ENCODE measurements at places on chromosomes 4 and X. TPM values are rescaled to one million over a fixed set of nuclear protein-coding genes. Genes with fewer than 3 reads are reported as not detected.
A peak's percentile ranks its signal among the peaks of the same experiment; 100 is the strongest.

Gene FGG
- polyA plus RNA-seq: not detected

Gene ZNF711
- polyA plus RNA-seq: 3.8 TPM

Gene PDGFC
- not detected for polyA plus RNA-seq

Gene MRPL1
- 37.1 TPM for polyA plus RNA-seq

Gene ELMOD2
- polyA plus RNA-seq: 16.2 TPM

Gene ZRSR2
- polyA plus RNA-seq: 15.5 TPM

Gene POLN
- polyA plus RNA-seq: 1.3 TPM

GRCh38 chrX:148535639-148536038, 35.2 kb downstream of the AFF2 start:
- DNase-seq: no peak

- DNase-seq: no peak
Measured at GRCh38 chr4:20251031-20251795, 492 bp upstream of the SLIT2 start.

GRCh38 chr4:68466185-68466584, 18.9 kb downstream of the TMPRSS11E start:
- DNase-seq: no peak

DNA sequence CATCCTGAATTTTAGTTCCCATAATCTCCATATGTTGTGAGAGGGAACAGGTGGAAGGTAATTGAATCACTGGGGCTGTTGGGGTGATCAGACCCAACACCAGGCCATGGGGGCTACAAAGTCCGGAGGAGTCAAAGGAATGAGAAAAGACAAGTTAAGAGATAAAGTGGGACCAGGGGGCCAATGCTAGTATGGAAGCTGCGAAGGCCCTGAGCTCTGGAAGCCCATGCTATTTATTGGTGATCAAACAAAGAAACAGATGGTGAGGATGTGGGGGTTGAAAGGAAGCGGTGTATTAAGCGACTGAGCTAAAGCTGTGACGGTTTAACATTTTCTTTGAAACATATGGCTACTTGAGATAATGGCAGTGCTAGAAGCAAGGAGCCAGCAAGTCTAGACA, 132.8 kb downstream of the PDGFC start:
- DNase-seq: no peak

DNA sequence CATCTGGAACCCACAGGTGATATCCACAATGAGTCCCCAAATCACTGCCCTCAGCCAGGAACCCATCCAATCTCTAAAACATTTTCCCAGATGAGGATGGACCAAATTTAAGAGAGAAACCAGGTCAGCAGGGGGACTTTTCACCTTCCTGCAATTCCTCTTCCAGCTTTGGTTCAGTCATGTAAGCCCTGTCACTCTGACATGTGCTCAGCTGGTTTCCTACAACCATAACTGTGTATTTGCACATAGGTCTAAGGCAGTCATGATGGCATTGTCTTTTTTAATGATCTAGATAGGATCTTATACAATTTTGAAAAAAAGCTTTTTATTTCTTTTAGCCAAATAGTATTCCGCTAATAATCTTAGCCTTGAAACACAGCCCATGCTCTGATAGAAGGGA, 6.5 kb downstream of the CXXC4 start:
- no peak for DNase-seq

GRCh38 chr4:133618963-133619362, 469.9 kb downstream of the PCDH10 start:
- DNase-seq: no peak

GRCh38 chr4:187224560-187224959, 500.9 kb upstream of the FAT1 start:
- no peak for DNase-seq

- DNase-seq: no peak
Measured at GRCh38 chr4:14566518-14566917, 435.8 kb upstream of the CPEB2 start.

DNA sequence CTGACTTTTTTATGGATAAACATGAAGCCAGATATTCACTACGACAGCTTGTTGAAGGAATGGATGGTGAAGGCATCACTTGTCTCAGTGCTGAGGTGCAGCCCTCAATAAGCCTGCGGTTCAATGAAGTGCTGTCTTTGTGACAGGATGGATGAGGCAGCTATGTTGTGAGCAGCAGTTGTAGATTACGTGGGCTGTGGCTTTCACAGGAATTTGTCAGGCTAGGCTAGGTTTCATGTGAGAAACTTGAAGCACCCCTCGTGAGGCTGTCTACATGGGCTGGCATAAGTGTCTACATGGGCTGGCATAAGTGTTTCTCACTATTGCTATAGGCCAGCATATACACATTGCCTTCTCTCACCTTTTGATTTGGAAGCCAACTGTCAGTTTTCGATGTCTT, 1050.0 kb downstream of the ADGRL3 start:
- no peak for DNase-seq

GRCh38 chr4:120671538-120671937, 251.0 kb downstream of the PRDM5 start:
- no peak for DNase-seq

GRCh38 chr4:78432896-78433295, 118.7 kb upstream of the ANXA3 start:
- DNase-seq: no peak

- DNase-seq: no peak
Measured at GRCh38 chr4:123651066-123651465, 254.5 kb downstream of the SPRY1 start.

DNA sequence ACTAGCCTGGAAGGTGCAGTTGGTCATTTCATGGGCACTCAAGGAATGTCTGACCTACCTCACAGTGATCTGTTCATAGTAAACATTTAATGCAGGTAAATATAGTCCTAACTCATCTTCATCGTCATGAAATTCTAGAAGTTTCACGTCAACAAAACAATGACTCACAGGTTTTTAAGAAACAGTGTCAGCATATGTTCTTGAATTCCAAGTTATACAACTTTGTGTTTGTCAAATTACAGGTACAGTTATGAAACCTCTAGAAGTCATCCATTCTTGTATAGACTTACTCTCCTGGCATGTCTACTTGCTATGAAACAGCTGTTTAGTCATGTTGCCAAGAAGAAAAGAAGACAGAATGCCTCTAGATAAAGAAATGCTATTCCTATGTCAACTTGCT, 46.6 kb downstream of the AFM start:
- DNase-seq: no peak

- DNase-seq: peak; percentile 70
Measured at GRCh38 chr4:71338846-71339593, at the start of gene SLC4A4. TSS of gene SLC4A4 (plus strand) at chr4:71339020.

GRCh38 chr4:173415885-173416653, 17.2 kb upstream of the SCRG1 start:
- no peak for DNase-seq

- no peak for DNase-seq
Measured at GRCh38 chrX:73577361-73577760, 14.4 kb downstream of the CHIC1 start.

DNA sequence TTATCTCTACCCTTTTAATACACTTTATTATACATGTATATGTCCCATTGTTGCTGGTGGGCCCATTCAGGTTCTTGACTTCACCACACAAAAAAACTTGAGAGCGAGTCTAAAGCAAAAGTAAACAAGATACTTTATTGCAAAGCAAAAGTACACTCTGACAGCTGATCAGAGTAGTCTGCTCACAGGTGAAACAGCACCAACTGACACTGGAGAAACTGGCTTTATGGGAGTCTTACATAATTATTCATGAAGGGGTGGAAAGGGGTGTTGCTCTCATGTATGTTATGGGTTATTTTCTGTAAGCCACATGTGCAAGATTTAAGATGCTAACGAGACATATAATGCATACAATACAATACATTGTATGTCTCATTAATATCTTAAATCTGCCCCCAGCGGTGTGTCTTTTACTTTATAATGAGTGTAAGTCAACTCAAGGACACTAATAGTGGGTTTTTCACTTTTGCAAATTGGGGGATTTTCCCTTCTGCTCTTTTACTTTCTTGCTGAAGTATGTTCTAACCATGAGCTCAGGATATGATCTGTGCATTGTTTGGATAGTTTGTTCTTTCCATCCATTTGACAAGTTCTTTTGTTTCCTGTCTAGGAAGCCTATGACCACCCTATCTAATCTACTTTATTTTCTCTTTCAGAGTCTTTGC, 256.1 kb upstream of the ITM2A start:
- no peak for DNase-seq

DNA sequence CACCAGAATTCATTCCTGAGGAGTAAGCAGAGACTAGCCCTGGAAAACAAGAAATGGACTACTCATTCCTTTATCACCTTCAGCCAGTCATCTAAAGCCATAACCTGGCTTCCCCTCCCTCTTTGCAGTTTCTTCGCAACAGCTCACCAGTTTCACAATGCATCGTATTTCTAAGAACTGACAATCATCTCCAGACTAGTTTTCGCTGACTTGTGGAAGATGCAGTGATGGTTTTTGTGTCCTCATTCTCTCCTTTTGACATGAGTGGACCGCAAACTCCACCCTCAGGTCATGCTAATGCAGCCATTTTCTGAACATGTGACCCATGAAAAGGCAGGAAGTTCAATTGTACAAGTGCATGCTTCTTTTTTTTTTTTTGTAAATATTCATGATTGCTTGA, 1203.5 kb downstream of the PCDH7 start:
- DNase-seq: no peak

DNA sequence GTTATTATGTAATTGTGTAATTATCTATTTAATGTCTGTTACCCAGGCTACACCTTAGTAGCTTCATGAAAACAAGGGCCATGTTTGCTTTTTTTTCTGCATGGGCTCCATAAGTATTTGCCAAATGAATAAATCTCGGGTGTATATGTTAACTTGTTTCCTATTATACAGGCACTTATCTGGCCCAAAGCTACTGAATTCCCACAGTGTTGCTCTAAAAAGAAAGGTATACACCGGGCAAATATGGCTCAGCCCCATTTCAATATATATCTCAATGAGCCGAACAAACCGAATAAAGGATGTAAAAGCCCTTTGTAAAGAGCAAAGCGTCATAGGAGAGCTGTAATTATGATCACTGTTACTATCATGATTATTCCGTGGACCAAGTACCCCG, 767 bp downstream of the PAQR3 start:
- DNase-seq: no peak

DNA sequence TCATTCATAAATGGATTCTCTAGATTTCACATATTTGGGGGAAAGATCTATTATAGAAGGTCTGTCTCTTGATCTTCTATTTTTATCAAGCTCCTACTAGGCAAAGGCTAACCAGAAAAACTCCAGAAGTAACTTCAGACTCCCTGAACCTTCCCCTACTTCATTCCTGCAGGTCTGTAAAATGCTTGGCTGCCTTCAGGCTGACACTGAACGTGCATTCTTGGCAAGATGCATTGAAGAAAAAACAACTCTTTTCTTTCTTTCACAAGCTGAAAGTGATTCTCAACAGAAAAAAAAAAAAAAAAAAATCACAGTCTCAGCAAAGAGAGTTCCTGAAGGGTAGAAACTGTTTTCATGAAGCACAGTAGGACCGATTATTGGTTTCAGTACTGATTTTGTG, 12.7 kb downstream of the OPHN1 start:
- no peak for DNase-seq

DNA sequence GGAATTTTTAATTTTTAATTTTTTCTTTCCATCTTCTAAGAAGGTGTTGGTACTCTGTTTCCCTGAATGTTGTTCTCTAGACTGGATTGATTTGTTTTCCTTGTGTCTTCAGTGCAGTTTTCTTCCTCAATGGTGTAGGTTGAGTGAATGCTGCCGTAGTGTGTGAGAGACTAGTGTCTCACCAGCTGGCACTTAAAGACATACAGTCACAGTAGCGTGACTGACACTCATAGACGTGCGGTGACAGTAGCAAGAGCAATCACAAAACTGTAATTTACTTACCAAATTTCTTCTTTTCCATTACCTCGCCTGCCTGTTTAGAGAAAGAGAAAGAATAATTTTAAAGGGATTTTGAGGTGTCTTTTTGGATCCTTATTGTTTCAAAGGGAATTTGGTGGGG, 21.4 kb upstream of the PGM2 start:
- DNase-seq: no peak

DNA sequence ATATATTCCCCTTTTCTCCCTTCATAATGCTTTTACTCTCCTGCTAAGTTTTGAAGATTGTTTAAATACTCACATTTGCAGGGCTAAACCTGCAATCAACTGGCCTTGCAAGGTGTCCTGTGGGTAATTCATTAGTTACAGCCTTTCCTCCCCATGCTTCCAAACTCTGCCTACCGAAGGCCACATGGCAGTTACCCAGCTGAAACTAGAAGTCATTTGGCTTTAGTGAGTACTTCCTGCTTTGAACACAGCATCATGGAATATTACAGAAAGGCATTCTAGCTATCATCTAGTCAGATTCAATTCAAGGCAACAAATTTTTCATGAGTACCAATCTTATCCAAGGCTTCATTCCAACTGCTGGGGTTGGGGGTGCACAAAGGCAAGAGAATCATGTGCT, 55.6 kb downstream of the SRPX start:
- DNase-seq: no peak

DNA sequence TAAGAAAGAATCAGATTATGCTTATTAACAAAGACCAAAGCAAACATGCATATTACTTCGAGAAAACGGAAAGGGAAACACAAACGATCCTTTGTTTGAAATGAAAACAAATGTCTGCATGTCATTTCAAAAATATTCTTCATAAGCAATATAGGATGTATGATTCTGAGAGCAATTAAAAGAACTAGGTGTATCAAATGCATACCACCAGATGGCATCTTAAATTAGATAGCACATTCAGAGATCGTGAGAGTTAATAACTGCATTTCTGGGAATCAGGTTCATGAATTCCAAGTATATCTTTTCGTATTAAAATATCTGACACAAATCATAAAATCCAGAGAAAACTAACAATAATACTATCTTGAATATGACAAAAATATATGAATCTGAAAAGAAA, 159.5 kb downstream of the PPP3CA start:
- no peak for DNase-seq

DNA sequence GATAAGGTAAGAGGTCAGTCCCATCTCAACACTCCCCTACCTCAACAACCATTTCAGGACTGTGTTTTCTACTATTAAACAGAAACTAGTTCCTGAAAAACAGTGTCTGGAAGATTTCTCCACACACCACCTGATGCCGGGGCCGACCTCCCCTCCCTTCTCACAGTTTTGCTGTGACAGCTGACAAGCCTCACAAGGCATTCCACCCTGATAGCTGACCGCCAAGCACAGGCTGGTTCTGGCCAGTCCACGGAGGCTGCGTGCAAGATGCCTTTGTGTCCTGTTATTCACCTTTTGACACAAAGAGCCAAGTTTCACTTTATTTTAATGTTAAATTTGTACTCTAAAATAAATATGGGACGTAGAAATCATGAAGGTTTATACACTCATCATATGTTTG, 758.6 kb downstream of the PDHA2 start:
- no peak for DNase-seq

- DNase-seq: peak; percentile 5
Measured at GRCh38 chr4:9703391-9703790, 78.0 kb upstream of the DRD5 start.
